ENCODE measurements at places on chromosomes 3 and 15.

- no peak for DNase-seq
Observed at GRCh38 chr15:88393719-88394519, 73.3 kb downstream of the MRPL46 start.

DNA sequence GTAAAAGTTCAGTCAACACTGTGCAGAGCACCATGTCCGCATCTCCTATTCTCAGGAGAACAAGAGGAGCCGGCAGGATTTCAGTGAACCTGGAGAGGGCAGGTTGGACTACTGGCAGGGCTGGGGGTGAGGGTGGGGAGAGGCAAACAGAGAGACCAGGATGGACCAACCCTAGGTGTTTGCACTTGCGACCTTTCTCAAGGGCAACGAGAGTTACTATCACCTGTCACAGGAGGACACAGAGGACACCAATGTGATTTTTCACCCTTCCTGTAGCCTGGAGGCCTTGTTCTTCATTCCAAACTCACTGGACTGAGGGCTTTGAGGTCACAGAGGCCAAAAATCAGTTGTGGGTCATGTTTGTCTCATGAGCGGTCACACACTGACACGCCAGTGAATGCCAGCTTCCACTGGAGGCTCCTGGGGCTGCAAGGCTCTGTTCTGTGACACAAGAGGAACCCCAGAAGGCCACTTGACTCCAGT is 89.5 kb downstream of the CPN2 start:
- no peak for DNase-seq

GRCh38 chr15:38308797-38309196 is 56.2 kb downstream of the SPRED1 start:
- DNase-seq: no peak

DNA sequence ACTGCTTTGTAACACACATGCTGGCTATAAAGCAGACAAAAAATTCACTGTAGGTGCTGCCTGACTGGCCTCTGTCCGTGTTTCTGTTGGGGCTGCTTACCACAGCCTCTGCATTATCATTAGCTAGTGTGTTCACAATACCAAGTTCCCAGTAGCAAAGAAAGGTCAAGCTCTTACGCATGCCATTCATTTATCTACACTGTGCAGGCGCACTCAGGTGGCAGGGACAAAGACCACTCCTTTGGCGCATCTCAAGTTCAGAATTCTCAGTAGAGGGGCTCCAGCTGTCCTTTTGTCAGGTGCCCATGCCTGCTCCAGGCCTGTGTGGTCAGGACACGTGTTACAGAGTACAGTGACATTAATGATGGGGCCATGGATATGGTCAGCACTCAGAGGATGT is 22.3 kb downstream of the MLH1 start:
- no peak for DNase-seq

DNA sequence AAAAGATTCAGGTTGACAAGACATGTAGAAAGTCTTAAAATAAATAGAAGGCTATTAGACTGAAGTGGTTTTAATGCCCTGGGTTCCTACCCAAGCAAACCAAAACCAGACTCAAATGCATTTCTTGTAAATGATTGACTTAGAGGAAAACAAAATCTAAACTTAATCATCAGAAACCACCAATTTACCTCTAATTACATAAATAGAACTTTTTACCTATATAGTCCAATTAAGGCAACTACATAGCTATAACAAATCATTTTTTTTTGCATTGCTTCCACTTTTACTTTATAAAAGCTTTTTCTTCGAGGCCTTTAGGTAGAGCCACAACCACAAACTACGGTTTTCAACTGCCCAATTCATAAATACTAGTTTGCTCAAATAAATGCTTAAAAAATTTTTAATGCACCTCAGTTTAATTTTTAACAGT is 231.3 kb upstream of the ARHGEF26 start:
- no peak for DNase-seq

DNA sequence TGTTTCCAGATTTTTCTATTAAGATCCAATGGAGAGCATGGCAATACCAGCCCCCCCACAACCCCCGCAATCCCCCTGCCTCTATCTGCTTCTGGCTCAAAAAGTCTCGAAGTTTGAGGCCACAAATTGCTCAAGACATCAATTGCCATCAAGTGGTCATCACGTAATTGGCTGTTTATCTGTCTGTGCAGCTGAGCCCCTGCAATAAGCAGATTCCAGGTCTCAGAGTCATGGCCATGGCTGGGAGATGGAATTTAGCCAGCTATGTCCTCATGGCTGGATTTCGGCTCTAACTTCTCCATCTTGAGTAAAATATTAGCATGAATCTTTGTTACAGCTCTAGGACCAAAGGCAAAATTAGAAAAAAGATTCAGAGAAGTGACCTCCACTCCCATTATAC is 22.7 kb downstream of the SSUH2 start:
- DNase-seq: no peak

DNA sequence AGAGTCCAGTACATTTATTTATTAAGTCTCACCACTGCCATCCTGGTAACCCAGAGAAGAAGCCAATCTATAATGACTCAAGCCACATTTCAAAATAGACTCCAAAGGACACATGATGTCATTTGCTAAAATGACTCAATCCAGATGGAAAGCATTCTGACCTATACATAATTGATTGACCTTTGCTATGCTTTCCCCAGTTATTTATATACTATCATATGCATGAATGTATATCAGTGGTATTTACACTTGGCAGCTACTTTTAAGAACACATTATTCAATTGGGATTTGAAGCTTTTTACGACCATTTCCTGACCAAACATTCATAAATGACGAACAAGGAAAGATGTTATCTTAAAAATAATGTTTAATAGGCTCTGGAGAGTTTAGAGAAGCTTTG is 297.2 kb downstream of the FHIT start:
- no peak for DNase-seq

- no peak for DNase-seq
Observed at GRCh38 chr3:131530843-131531242, 28.1 kb upstream of the MRPL3 start.

GRCh38 chr3:100269410-100270214 is 8.8 kb downstream of the TBC1D23 start:
- DNase-seq: no peak

DNA sequence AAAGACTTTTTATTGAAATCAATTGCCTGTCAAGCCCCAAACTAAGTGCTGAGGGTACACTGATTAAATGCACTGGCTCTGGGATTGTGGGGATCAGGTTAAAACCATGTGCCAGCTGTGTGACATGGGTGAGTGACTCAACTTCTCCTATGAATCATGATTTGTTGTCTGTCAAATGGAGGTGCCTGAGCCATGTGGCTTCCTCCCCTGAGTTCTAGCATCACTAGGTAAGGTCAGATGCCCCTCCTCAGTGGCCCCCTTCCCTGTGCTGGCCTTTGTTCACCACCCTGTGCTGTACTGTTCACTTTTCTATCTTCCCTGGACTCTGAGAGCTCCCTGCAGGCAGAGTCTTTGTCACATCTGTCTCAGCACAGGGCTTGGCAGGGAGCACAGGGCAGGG is 43.6 kb upstream of the ATP2B2 start:
- DNase-seq: no peak

DNA sequence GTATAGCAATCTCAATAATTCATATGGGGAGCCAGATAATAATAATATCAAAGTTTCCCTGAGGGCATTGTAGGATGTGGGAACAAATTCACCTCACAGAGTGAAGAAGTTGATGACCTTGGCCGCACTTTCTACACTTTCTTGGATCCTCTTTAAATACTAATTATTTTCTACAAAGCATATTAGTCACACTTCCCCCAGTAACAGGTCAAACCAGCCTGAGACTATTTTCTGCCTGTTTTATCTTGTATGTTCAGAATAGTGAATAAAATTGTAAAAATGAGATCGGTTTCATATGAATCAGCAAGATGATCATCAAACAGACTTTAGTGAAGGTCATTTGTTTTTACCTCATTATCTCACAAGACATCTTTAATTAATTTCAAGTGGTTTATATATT is 2.3 kb upstream of the OR5K3 start:
- no peak for DNase-seq

GRCh38 chr15:66765478-66766281 is 63.6 kb downstream of the SMAD6 start:
- DNase-seq: peak; percentile 12

DNA sequence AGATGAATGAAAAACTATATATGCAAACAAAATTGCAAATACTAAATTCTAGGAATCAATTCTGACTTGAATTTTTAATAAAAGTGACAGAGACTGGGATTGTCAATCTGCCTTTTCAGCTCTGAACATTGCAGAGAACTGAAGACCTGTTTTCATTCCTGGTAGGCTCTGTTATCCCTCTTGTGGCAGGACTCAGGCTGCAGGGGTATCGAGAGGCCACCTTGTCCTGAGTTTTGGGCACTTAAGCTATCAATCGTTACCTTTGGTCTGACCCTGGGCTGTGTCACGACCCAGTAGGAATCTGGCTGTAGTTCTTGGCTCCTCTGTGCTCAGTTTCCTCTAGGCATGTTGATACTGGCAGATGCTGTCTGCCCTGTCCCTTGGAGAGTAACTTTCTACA is 238.0 kb downstream of the CACNA2D3 start:
- DNase-seq: no peak

GRCh38 chr15:50210462-50211157 is 28.6 kb downstream of the SLC27A2 start:
- peak; percentile 78 for DNase-seq

GRCh38 chr15:71678191-71678590 is 132.2 kb upstream of the NR2E3 start:
- no peak for DNase-seq

DNA sequence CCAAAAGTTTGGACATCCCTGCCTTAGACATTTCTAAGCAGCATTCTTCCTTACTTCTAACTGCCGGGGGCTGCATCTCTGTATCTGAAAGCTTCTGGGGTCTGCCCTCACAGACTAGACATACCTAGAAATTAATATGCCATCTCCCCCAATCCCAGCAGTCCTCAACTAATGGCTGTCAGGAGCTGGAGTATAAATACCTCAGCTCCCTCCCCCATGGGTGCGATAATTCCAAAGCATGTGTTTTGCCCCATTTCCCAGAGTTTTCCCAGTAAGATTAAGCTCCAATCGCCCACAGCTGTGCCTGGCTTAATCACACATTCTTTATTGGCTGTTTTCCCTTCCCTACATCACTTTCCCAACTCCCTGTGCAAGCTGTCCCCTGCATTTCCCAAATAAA is 13.8 kb upstream of the VPS8 start:
- no peak for DNase-seq

GRCh38 chr3:62873761-62874710 is 1.2 kb downstream of the CADPS start:
- peak; percentile 71 for DNase-seq

- peak; percentile 46 for DNase-seq
Observed at GRCh38 chr3:177538750-177539730, 341.8 kb upstream of the TBL1XR1 start.

DNA sequence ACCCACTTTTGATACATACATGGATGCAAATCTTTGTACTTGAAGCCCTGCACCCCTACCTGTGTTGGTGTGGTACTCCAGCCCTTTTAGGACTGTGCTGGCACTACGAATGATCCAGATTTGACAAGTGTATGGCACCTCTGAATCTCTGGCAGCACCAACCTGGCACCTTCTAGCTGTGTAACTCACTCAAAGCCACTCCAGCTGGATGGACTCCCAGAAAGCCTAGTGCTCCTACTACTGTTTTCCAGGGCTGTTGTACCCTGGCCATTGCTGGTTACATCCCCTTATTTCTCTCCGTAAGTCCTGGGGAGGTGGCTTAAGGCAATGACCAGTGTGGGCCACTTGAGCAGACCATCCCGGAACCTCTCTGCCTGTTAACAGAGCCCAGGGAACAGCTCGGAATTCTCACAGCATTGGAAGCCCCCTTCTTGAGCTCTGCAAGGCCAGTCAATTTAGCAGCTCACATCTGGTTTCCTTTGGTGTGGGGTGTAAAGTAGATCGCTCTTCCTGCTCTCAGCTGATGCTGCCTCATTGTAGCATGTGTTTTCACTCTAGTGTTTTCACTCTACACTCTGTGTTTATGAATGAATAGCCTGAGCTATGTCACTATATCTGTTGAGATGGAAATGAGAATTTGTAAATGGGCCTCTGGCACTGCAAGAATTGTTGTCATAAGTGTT is 12.2 kb downstream of the CALML4 start:
- DNase-seq: no peak

GRCh38 chr3:125186261-125186787 is 26.2 kb downstream of the SLC12A8 start:
- DNase-seq: peak; percentile 18

GRCh38 chr3:159113221-159113875 is 311.5 kb downstream of the MFSD1 start:
- no peak for DNase-seq

DNA sequence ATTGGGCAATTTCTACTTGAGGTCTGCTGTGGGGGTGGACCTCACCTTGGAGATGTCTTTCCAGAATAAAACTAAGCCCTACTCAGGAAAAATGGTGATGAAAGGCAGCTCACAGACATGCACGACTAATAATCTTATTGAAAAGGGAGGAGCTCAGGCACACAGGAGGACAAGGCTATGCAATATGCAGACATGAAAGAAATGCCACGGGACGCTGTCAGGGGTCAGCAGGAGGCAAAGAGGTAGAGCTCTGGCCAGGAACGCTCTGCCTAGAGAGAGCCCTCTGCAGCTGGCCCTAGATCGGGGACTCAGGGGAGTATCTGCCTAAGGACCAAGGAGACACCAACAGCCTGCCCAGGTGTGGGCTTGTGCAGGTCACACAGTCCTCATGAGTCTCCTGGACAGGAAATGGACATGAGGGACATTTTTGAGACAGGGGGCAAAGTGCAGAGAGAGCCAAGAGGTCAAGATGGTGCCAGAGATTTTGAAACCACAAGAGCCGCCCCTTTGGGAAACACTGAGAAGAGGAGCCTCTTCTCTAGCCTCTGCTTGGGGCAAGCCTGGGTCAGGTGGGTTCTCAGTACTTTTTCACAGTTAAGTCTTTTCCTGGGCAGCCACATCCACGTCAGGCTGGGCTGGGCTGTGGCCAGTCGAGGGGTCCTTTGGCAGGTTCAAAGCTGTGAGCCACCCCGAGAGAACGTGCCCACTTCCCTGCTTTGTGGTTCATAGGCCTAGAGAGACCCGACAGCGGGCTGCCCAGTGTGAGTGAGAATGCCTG is 23.2 kb downstream of the EAF1 start:
- DNase-seq: no peak

- no peak for DNase-seq
Observed at GRCh38 chr15:59721411-59721810, 32.3 kb upstream of the BNIP2 start.

GRCh38 chr15:31367021-31367729 is 40.5 kb downstream of the KLF13 start:
- no peak for DNase-seq

Data from DMS53 (cell line).